NCI-H1417 (cell line): ENCODE measurements at places on chromosomes 2 and 18.

GRCh38 chr2:157468931-157469708 is 25.2 kb upstream of the CYTIP start:
- DNase-seq, result no peak

- no peak for DNase-seq
Measured at GRCh38 chr2:150204451-150204850, 283.0 kb downstream of the RND3 start.

DNA sequence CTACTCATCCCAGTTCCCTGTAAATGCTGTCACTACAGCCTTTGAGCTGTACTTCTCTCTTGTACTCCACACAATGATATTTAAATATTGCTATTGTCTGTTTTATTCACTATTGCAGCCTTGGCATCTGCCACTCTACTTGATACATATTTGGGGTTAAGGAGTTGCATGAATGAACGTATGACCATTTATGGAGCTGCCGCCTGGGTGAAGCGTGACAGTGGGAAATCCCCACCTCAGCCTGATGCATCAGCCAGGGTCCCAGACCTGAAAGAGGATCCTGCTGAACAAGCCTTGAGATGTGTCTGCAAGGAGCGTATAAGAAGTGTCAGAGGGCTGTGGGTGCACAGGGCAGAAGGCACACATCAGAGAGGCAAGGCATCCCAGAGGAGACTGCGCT is 39.1 kb downstream of the MRPL35 start:
- no peak for DNase-seq

- DNase-seq, result no peak
Measured at GRCh38 chr18:3411854-3412268, 38.1 kb upstream of the TGIF1 start.

- DNase-seq, result no peak
Measured at GRCh38 chr2:130820279-130820861, 16.3 kb upstream of the ARHGEF4 start.

DNA sequence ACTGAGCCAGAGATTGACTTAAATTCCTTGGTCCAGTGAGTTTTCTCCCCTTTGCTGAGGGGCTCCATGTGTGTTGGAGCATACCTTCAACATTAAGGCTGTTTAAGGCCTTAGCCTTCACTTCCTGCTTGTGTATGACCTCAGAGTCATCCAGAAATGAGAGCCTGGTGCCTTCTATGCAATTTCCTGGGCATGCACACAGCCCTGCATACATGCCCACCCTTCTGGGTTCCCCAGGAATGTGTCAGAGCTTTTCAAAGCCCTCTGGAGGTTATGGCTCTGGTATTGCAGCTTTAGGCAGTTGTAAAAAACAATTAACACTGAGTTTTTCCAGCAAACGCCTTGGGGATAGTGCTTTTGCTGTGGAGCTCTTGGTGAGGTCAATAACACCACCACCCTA is 16.7 kb downstream of the IL1R1 start:
- no peak for DNase-seq

DNA sequence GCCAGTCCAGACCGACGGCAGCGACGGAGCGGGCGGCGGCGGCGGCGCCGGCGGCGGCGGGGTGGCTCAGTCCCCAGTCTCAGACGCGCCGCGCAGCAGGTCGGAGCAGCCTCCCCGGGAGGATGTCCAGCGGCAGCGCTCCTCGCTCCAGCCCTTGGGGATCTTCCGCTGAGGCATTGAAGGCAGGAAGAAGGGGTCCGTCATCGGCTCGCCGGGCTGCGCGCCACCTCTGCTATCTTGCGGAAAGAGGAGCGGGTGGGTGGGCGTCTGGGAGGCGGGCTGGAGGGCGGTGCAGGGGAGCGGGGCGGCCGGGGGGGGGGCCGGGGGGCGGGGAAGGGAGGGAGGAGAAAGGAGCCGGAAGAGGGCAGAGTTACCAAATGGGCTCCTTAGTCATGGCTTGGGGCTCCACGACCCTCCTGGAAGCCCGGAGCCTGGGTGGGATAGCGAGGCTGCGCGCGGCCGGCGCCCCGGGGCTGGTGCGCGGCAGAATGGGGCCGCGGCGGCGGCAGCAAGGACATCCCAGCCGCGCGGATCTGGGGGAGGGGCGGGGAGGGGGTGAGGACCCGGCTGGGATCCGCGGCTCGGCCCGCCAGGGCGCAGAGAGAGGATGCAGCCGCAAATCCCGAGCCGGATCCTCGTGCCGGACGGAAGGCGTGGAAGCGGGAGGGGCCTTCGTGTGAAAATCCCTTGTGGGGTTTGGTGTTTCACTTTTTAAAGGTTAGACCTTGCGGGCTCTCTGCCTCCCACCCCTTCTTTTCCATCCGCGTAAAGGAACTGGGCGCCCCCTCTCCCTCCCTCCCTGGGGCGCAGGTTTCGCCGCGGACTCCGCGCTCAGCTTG is at the start of gene NETO1:
TSS of gene NETO1 (minus strand) at position 242 of the 839 bp plus-strand sequence. CDS start 696 bp downstream, outside the sequence.
- DNase-seq, result no peak

DNA sequence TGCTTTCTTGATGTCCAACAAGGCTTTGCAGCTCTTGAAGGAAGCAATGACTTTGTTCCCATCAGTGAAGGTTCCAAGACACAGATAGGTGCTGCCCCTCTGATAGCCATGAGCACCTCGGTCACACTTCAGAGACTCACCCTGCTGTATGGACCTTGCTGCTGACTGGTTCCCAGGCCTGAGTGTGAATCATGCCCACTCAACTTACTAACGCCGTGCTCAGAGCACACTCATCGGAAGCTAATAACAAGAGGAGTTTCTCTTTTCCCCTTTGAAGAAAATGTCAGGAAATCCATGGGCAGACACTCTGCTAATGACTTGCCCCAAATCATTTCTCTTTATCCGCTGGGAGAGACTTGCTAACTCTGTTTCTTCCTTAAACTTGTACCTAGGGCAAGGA is 83.8 kb upstream of the ARL4C start:
- DNase-seq, result no peak

DNA sequence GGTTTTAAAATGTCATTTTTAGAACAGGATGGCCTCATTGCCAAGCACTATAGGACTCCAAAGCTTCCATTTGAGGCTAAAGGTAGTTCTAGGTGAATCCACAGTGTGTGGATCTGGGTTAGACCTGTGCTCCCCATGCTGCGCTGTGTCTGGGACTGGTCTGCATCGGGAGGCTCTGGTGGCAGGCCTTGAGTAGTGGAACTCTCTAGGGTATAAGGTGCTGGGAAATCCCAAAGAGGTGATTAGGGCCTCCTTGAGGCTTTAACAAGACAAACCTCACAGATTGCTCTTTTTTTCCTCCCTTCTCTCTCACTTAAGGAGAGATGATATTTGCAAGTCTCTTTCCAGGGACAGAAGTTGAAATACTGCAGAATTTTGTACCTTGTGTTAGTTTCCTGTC is 9.3 kb downstream of the SEC11C start:
- DNase-seq, result peak; percentile 84
